HT1080 (cell line): ENCODE measurements at places on chromosomes 3 and 15.

- no peak for DNase-seq
Measured at GRCh38 chr3:71186801-71187200, 396.7 kb downstream of the FOXP1 start.

DNA sequence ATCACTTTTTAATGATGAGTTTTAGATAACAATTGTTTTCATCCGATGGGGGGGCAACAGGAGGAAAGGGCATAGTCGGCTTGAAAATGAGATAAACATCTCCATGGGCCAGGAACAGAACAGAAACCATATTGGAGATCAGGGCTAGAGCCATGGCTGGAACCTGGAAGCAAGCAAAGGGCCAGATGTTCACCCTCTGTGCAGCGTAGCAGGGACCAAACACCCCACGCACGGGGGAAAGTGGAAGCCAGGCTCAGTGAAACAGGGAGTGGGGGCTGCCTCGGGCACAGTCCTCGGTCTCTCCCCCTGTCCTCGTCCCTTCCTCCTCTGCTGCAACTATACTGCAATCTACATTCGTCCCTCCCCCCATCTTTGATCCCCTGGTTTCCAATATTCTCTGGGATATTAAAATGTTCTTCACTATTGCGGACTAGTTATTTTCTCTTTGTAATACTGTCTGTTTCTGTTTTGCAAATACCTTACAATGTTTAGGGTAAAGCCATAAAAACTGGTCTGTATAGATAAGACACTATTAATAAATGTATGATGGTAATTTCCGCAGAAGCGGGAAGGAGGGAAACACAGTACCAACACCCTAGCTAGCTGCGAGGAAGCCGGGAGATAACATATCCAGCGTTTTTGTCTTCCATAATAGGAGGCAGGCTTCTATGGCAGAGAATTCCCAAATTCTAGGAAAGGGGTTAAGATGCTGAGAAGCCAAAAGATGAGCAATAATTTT is 121.5 kb downstream of the XXYLT1 start:
- no peak for DNase-seq

DNA sequence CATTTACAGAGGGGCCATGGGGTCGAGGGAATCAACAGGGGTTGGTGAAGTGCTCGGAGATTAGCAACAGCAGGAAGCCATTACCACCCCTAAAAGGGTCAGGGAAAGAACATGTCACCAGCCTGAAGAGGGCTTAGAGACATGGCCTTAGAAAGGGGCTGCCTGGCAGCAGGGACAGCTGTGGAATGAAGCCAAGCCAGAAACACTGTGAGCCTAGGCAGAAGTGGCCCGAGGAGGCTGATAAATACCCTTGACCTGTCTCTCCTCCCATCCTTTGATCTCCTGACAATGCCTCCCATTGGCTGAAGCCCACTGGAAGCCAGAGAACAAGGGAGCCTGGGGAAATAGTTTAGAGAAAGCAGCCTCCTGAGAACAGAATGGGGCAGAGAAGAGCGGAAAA is 31.4 kb downstream of the GPD1L start:
- DNase-seq: no peak

DNA sequence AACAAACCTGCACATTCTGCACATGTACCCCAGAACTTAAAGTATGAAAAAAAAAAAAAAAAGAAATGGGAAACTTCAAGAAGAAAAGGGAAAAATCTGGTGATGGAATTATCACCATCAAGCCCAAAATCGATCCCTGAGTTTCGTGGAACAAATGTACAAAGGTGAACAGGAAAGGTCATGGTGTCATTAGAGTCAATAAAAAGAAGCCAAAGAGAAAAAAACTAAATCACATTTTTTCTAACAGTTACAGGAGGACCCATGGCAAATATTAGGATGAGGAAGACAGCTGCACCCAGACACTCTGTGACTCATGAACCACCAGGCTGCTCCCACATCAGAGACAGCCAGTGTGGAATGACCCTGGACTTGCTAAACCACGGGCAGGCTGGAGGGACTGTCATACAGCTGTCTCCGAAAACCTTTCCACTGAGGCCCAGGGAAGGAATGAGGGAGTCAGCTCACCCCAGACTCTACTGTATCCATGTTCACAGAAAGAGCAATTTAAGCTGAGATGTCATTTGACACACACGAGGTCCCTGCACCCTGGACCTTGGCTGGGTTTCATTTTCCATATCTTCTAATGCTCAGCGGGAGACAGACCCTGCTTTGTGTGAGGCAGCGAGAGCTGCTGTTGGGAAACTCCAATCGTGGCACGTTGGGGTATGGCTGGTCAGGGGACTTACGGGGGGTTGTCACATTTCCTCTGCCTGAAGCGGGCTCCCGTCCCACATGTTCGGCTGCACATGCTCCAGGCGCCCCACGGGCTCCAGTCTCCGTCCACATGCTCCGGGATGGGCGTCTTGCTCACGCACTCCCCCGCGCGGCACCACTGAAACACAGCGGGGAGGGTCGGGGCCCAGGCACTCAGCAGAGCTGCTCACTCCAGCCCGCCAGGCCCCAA is 210.2 kb downstream of the ADAMTS17 start:
- DNase-seq: peak; percentile 18

GRCh38 chr3:190076601-190077394 is 43.9 kb downstream of the P3H2 start:
- DNase-seq: peak; percentile 97

- DNase-seq: no peak
Measured at GRCh38 chr15:92989470-92989869, 89.3 kb downstream of the CHD2 start.

- DNase-seq: no peak
Measured at GRCh38 chr3:100913870-100914648, 79.2 kb downstream of the ABI3BP start.

DNA sequence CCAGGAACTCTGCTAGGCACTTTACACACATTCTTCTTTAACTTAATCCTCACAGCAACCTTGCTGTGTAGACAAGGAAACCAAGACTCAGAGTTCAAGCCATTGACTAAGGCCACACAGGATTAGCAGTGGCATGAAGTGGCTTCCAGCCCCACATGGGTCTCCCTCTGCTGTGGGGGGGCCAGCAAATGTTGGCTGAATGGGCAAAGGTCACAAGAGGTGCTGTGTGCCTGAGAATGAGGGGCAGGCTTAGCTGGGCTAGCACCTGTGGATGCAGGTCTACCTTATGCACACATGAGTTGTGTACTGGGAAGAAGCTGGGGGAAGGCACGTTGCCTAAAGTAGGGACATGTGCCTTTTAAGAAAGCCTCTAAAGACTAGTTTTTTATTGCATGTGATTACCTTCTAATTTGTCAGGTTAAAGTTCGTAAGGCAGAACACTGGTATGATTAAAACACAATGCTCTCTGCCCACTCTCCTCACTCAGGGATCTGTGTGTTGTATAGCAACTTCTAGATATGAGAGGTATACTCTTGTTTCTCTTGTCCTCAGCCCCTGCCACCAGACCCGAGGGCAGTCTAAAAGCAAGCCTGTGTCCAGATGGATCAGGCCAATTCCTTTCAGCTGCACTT is 10.9 kb downstream of the BAHD1 start:
- no peak for DNase-seq

GRCh38 chr3:20558161-20558560 is 372.2 kb upstream of the SGO1 start:
- DNase-seq: no peak

GRCh38 chr3:134579141-134579665 is 71.6 kb downstream of the KY start:
- DNase-seq: no peak

DNA sequence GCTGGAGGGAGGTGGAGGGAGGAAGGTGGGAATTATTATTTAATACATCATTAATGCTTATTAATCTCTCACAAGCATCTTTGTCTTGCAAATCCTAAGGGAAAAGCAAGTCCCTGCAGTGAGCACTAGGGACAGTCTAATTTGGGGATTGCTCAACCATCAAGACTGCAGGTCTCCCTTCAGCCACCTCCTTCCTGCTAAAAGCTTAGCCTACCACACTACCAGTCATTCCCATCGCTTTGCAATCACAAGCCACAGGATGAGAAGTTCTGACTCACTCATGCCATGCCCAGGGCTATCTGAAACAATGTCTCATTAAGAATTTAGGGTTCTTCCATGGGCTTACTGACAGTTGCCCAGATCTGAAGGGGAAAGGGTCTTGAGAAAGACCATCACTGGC is 51.0 kb upstream of the EIF1B start:
- DNase-seq: peak; percentile 88

GRCh38 chr3:149658744-149659497 is 1.1 kb upstream of the WWTR1 start:
- DNase-seq: peak; percentile 87

DNA sequence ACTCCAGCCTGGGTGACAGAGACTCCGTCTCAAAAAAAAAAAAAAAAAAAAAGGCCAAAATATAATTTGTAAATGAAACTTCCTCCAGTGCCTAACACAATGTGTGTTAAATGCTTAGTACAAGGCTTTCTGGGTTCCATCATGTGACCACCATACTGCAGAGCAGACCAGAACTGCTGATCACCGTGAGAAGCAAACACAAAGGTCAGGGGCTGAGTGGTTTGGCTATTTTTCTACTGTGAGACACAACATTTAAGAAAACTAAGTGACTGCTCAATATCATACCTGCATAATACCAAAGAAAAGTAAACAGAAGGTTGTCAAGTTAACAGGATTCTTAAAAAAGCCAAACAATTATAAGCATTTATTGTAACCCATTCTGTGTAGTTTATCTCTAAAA is 13.2 kb downstream of the ABCC5 start:
- DNase-seq: no peak

GRCh38 chr3:191220908-191221307 is 21.9 kb downstream of the OSTN start:
- peak; percentile 39 for DNase-seq
